ENCODE measurements at places on chromosomes 1 and 21. TPM values are rescaled to one million over a fixed set of nuclear protein-coding genes. Genes with fewer than 3 reads are reported as not detected.

The VANGL1 gene
- total RNA-seq = 7.6 TPM

The CFHR4 gene
- total RNA-seq = not detected

The GPATCH2 gene
- total RNA-seq = 11.9 TPM

The DNASE2B gene
- total RNA-seq = not detected

DNA sequence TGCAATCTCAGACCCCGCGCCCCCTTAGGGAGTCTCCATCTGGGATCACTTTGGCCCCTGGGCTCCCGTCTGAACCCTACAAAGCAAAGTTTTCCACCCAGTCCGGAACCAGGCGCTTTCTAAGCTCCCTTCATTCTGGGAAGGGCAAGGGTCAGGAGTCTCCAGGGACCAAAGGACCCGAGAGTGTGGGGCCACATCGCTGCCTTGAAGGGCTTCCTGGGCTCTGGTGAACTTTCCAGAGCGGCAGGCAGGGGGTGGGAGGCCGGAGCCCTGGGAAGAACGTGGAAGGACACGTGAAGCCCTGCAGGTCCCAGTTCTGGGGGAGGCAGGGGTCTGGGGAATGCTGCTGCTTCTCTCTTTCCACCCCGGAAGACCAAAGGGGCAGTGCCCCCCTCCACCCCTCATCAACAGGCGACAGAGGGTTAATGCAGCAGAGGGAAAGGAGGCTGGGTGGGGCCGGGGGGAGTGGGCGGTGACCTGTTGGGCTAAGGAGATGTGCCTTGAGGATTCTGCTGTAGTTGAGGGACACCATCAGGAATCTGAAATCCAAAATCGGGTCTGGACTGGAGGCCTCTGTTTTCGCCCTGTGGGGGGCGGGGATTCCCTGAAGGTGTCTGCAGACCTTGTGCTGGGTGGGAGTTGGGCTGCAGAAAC, 734 bp downstream of the CDK18 start:
- DNase-seq = no peak

DNA sequence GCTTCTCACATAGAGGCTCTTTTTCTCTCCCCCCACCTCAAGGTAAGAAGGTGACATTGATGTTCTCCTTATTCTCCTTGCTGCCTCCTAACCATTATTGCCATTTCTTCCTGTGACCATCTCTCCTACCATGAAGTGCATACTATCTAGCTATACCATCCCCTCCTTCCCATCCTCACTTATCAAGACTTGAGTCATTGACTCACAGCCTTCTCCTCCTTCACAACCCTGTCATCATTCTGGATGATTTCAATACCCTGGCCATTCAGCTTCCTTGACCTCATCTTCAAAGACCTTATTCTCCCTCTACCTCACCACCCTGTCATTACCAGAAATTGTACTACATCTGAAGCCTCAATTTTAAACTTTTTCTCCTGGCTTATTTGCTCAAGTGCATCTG, 10.9 kb upstream of the HIPK1 start:
- DNase-seq = no peak

DNA sequence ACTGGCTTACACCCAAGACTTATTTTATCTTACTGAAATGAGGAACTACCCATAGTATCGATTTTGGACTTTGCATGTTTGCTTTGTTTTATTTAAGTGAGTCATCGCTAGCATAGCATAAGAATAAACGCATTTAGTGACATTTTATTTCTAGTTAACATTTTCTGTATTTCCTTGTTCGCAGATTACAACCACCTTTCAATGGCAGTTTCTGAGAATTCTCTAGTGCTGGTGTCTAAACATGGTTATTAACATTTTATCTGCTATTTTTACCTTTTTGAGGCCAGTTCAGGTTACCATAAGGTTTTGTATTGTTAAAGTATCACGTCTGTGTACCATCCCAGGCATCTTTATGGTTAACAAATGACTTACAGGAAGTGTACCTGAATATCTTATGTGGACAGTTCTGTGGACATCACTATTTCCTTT, 24.5 kb downstream of the EEIG2 start:
- no peak for DNase-seq

- DNase-seq = no peak
Measured at GRCh38 chr1:184686540-184686939, 68.1 kb downstream of the EDEM3 start.

DNA sequence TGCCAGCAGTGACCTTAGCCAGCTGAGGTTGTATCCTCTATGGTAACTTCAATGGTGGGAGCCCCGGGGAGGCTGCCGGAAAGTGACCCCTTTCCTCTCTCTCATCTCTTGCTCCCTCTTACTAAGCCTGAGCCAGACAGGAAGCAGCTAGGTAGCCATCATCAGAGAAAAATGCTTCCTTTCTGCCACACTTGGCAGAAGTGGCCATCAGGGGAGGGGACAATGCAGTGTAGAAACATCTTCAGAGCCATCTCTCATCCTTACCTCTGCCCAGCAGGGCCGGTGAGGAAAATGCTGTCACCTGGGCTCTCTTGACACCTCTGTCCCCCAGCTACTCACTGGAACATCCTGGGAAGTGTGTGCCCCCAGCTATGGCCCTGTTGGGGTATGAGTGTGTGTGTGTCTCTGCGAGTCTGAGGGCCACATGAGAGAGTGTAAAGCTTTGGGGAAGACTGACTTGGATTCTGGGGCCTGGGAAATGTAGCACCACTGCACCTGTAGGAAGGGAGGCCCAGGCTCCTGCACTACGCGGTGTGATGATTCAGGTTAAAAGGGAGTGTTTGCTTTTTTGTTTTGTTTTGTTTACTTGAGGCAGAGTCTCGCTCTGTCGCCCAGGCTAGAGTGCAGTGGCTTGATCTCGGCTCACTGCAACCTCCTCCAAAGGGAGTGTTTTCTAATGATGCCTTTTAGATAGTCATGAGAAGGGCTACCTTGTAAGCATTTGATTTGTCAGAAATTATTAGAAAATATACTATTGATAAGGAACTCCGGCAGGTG, 48.7 kb upstream of the CNTN2 start:
- no peak for DNase-seq

DNA sequence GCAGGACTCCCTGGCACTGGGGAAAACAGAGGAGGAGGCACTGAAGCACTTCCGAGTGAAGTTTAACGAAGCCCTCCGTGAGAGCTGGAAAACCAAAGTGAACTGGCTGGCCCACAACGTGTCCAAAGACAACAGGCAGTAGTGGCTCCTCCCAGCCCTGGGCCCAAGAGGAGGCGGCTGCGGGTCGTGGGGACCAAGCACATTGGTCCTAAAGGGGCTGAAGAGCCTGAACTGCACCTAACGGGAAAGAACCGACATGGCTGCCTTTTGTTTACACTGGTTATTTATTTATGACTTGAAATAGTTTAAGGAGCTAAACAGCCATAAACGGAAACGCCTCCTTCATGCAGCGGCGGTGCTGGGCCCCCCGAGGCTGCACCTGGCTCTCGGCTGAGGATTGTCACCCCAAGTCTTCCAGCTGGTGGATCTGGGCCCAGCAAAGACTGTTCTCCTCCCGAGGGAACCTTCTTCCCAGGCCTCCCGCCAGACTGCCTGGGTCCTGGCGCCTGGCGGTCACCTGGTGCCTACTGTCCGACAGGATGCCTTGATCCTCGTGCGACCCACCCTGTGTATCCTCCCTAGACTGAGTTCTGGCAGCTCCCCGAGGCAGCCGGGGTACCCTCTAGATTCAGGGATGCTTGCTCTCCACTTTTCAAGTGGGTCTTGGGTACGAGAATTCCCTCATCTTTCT, 75.5 kb downstream of the PIK3CD start:
- no peak for DNase-seq

DNA sequence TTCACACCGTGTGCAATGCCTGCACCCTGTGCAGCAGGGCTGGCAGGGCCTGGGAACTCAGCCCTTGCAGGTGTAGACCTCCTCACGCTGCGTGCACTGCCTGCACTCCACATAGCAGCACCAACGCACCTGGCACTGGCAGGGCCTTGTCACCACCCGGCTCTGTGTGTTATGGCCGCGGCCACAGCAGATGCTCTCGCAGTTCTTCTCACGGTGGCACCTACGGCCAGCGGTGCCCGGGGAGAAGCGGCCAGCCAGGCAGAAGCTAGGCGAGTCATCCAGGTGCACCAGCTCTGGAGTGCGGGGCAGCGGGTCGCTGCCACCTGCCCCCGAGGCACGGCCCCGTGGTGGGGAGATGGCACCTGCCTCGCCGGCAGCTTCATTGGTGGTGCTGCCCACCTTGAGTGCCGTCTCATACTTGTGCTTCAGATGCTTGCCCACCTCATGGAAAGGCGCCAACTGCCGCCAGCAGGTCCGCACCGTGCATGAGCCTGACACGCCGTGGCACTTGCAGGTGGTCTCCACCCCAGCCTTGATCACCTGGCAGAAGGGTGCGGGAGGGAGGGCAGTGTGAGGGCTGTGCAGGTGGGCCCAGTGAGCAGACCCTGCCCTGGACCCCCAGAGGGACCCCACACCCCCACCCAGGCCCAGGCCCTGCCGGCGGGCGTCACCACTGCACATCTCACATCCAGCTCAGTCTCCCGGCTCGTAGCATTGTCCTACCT, 26.1 kb downstream of the WNT9A start:
- DNase-seq = no peak

GRCh38 chr1:10117865-10118264, 85.1 kb downstream of the UBE4B start:
- DNase-seq = no peak
